ENCODE measurements at places on chromosomes 11 and 22.

- peak; percentile 34 for DNase-seq
These were observed 7.1 kb upstream of the VWA5A start for GRCh38 chr11:124108156-124108555.

GRCh38 chr22:49926916-49927315, 8.5 kb downstream of the CRELD2 start:
- DNase-seq: no peak

GRCh38 chr22:20446383-20446970, 8.9 kb upstream of the SCARF2 start:
- no peak for DNase-seq

DNA sequence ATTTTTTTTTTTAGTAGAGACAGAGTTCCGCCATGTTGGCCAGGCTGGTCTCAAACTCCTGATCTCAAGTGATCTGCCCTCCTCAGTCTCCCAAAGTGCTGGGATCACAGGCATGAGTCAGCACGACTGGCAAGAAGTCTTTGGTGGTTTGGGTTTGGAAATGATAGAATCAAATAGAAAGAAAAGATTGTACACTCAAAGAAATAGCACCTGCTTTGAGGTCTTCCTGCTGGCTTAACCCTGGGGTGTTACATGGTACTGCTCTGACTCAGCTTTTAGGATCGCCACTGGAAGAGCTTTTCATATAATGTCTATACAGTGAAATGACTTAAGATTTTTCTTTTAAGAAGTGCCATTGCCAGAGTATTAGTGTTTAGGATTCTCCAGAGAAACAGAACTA, 50.2 kb downstream of the JAM3 start:
- DNase-seq: no peak

GRCh38 chr22:40345815-40346184, 500 bp upstream of the ADSL start:
- peak; percentile 46 for DNase-seq

DNA sequence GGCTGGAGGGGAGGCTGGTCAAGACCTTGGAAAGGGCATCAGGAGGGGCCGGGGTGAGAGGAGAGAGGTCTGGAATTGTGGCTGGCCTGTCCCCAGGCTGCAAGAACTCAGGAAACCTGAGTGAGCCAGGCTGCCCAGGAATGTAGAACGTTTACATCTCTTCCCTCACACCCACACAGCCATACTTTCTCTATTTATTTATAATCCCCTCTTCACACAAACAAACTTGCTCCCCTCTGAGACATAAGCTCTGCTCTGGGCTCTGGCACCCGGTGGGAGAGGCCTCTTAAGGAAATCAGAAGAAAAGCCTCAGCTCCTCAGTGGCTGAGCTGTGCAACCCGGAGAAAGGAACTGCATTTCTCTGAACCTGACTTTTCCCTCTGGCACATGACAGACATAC, 5.5 kb downstream of the CHRDL2 start:
- no peak for DNase-seq

- DNase-seq: no peak
These were observed 2.7 kb downstream of the BCL2L13 start for GRCh38 chr22:17641269-17641668.

- no peak for DNase-seq
These were observed 30.0 kb upstream of the PTPRJ start for GRCh38 chr11:47950396-47950795.

- DNase-seq: no peak
These were observed 397 bp downstream of the OR52N2 start for GRCh38 chr11:5809122-5809519.

- no peak for DNase-seq
These were observed 40.9 kb upstream of the SCUBE2 start for GRCh38 chr11:9132203-9132878.

- no peak for DNase-seq
These were observed 70.4 kb downstream of the GLYATL1 start for GRCh38 chr11:59009661-59010060.

DNA sequence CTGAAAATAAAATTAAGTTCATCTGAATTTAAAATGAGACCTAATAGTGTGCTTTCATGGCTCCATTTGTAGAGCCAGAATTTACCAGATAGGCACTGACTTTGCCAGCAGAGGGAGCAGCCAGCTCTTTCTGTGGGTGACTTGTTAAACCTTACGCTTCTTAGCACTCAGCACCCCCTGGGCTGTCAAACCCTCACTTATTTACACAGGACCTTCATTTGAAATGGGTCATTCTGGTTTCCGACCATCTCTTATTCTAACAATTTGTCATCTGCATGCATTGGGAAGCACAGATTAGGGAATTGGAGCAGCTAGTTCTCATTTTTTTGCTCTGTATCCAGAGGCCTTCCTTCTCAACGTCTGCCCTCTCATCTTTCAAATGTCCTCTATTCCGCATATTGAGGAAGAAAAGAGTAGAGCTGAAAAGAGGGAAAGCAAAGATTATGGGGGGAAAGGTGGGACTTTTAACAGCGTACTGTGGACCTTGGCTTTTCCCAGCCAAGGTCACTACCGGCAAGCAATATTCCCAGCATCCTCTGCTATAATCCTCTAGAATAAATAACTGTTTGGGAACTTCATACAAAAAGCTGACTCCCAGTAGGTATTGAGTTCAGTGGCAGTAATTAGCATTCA, 3.1 kb downstream of the ASRGL1 start:
- DNase-seq: peak; percentile 57

Measured in GM13977 (cell line).